ENCODE measurements at places on chromosomes 11 and 22. TPM values are rescaled to one million over a fixed set of nuclear protein-coding genes. Genes with fewer than 3 reads are reported as not detected.

The TRPM5 gene
- not detected for total RNA-seq

The LRP5 gene
- total RNA-seq: 11.1 TPM

The AQP11 gene
- total RNA-seq: 1.4 TPM

The CPT1B gene
- 0.36 TPM for total RNA-seq

The APOL2 gene
- total RNA-seq: 57.5 TPM
